ENCODE measurements at places on chromosomes 3 and 15.

DNA sequence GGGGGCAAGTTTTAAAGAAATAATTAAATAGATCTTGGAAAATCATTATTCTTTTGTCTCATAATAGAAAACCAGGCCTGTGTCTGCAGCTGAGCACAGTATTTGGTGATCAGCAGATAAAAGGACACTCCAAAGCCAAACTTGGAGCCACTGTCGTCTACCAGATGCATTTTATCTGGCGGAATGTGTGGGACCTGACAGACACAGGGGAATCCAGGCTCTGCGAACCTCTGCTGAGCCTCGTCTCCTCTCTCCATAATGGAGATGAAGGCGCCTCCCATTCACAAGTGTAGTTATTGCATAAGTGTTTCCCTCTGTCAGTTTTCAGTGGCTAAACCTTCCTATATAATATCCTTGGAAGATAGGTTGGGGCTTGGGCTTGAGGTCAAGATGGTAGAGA, 42.1 kb downstream of the EEFSEC start:
- no peak for DNase-seq

GRCh38 chr3:193262707-193263106, 21.7 kb downstream of the PLAAT1 start:
- DNase-seq: no peak

DNA sequence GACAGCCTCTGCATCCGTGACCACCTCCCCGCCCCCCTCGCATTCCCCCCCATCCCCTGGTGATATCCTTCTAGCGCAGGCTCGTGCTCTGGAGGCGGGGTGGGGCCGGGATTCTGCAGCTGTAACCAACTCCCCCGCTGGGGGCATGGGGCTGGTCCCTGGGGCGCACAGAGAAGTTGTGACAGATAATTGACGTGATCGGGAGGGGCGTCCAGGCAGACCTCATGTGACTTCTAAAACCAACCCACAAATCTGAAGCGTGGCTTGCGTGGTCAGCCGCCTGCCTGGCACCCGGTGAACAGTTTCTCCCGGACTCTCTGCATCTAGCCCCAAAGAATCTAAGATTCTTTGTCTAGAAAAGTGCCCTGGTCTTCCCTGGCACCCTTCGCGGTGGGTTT, 100.6 kb upstream of the IGF1R start:
- no peak for DNase-seq

DNA sequence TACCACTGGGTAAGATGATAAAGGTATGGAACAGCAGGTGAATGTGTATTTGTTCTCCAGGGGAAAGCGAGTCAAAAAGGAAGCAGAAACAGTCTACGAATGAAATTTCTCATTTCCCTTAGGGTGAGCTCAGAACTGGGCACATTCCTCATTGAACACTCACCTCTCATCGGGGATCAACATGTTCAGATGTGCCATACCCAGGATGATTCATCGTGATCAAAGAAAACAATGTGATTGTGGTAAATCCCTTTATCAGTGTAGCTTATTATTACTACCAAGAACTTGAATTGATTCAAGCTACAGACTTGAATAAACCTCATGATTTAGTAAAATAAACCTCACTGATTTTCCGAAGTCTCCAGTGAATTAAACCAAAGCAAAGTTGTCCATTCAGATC, 72.1 kb downstream of the GJD2 start:
- DNase-seq: no peak

GRCh38 chr3:164620423-164620822, 457.9 kb downstream of the SI start:
- no peak for DNase-seq

- no peak for DNase-seq
These were observed 59.8 kb downstream of the SH3BP5 start for GRCh38 chr3:15272426-15273196.

GRCh38 chr3:161821591-161821990, 325.0 kb downstream of the OTOL1 start:
- no peak for DNase-seq

DNA sequence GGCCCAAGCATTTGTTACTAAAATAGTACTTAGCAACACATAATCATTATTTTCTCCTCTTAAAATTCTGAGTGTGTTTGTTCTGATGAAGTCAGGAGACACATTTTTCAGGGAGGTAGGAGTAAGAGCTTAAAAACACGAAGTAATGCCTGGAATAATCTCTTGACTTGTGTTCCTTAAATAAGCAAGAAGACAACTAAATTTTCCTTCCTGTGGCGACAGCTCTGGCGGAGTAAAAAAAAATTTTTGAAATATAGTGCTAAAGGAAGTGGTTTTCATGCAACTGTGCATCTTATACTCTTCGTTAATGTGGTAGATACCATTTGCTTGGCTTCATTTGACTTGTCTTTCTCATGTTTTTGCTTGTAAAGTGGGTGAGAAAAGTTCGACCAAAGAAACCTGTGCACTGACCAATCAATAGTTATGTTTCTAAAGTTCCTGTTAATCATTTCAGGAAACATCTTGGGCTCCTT, 11.1 kb upstream of the MBNL1 start:
- DNase-seq: no peak

DNA sequence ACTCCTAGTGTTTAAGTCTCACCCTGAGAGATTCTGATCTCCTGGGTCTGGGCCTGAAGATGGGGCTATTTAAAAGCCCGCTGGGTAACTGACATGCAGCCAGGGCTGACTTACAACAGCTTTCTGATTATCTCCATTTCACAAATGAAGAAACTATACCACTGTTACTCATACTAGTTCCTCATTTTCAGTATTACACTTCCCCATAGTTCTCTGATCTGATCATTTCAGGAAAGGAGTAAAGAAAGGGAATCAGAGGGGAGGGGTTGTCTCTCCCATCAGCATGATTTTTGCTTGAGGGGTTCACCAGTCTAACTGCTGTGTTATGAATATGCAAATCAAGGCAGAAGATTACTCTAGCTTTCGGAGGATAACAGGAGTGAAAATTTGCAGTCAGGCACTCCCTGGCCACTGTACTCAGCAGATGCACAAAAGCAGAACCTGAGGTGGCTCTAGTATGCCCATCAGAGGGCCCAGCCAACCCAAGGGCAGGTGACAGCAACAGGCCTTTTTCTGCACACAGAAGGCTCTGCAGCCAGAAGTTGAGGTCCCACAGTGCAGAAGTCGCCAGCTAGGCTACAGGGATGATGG, 59.4 kb downstream of the DAPK2 start:
- no peak for DNase-seq

DNA sequence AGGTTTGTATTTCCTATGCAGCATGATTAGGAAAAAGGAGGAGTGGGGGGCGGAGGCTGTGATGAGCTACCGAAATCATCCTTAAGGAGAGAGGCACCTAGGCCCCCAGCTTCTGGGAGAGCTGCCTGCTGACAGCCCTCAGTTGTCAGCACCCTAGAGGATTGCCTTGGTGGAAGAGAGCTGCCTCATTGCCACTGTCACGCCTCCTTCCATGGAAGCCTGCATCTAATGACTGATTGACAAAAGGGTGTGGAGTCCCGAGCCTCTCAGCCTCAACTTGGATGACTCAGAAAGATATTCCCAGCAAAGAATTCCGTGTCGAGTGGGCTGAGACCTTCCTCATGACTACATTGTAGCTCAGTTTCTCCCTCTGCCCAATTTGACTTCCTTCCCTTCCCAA, 320.4 kb upstream of the PROK2 start:
- no peak for DNase-seq

DNA sequence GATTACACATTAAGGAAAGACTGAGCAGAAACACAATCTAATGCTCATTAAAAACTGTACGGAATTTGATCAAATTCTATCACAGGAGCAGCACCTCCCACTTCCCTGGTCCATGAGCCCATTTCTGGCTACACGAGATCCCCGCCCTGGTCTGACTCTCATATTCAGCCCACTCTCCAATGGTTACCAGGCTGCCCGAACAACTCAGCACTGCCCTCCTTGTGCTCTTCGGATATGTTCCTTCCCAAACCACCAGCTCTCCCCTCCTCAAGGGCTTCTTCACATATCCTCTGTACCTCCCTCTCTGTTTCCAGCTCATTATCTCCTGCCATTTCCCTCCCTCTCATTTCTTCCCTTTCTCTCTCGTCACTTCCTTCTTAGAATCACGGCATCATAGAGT, 180.5 kb downstream of the RSL24D1 start:
- DNase-seq: no peak

DNA sequence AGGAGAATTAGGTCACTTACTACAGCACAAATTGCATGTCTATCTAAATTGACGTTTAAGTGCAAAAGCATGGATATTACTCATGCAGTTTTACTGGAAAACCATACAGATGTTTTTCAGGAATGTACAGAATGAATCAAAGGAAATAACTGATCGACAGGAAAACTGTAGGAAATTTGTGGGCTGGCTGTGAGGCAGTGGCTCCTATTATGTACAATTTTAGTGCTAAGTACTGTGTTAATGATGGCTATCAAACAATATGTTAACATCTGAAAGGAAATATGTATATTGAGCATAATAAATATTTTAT, 6.9 kb downstream of the NUDT16 start:
- no peak for DNase-seq

DNA sequence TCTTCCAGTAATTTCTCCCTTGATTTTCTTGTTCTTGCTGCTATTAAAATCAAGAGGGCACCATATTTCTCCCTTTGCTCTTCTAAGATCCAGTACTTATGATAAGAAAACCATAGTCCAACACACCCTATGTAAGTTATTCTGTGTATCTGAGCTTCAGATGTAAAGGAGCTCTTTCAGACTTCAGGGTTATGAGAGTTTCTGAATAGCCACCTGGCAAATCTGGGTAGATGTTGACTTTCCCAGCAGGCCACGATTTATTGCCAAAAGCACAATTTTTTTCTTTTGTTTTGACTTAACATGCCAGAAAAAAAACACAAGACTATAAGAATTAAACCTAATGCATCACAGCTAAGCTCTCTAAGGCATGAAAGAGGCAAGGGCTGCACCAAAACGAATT, 1045.0 kb downstream of the FHIT start:
- no peak for DNase-seq

DNA sequence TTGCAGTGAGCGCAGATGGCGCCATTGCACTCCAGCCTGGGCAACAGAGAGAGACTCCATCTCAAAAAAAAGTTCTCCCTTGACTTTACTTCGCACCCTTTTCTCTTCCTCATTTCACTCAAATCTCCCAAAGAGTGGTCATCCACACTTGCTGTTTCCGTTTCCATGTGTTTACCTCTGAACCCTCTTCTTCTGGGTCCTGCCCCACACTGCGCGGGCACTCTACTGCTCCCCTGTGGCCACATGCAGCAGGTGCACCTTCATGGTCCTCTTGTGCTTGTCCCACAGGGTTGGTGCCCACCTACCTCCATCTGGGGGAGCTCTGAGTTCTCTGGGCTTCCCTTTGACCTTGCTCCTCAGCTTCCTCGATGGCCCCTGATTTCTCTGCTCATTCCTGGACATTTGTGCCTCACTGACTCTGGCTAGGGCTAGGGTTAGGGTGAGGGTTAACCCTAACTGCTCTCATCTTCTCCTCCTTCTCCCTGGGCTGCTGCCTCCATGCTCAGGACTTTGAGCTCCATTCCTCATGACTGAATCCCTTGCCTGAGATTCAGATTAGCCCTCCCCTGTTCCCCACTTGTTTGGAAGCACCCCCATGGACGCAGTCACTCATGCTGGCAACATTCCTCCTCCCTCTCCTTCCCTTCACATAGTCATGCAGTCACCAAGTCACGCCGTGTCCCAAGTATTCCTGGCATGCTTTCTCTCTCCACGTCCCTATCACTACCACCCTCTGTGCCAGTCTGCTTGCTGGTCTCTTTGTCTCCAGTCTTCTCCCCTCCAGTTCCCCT, 26.6 kb upstream of the KY start:
- no peak for DNase-seq

GRCh38 chr15:27549746-27550145, 549.4 kb downstream of the OCA2 start:
- no peak for DNase-seq
